Stimulated activated CD8-positive, alpha-beta memory T cell treated with anti-CD3 and anti-CD28 coated beads, Interleukin-12 subunit alpha, Interleukin-12 subunit beta, amount 100 ng/mL, for 4 hours (primary cell): ENCODE measurements at places on chromosomes 4 and X.

- DNase-seq = no peak
Measured at GRCh38 chr4:98802770-98803198, 126.1 kb downstream of the EIF4E start.

DNA sequence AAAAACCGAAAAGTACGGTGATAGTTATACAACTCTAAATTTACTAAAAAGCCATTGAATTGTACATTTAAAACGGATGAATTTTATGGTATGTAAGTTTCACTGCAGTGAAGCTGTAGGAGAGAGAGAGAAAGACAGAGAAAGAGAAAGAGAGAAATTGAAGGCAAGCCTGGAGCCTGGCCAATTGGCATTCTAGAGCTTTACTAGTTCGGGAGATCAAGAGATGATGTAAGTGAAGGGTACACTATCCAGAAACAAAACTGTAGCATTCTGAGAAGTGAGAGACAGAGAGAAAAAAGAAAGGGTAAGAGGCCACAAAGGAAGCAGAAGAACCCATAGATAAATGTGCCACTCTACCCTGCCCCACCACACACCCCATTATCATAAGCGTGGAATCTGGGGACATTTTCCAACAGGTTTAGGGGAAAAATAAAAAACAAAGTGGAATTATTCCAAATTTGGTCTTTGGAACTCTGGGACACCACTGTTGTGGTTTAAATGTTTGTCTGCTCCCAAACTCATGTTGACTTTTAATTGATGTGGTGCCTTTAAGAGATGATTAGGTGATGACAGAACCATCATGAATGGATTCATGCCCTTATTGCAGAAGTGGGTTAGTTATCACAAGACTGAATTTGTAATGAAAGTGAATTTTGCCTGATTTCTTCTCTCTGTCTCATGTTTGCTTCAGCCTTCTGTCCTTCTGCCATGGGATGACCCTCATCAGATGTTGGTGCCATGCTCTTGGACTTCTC lies 123.0 kb upstream of the PLS3 start:
- no peak for DNase-seq

- no peak for DNase-seq
Measured at GRCh38 chrX:119763181-119763580, 4.8 kb downstream of the SOWAHD start.

DNA sequence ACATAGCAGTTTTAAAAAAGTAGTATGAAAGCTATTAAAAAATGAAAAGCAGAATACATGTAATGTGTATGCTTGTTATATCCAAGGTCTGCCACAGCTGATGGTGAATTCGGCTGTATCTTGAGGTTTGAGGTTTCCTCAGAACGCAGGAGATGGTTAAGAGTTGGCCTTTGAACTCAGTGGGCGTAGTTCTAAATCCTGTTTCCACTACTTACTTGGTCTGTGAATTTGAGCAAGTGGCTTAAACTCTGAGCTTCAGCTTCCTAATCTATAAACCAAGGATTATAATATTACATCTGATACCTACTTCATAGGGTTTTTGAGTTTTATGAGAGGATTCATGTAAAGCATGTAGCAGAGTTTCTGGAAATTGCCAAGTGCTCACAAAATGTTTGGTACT lies 125.2 kb downstream of the STIM2 start:
- DNase-seq = no peak

GRCh38 chr4:102431608-102431961 lies 69.6 kb upstream of the NFKB1 start:
- no peak for DNase-seq

DNA sequence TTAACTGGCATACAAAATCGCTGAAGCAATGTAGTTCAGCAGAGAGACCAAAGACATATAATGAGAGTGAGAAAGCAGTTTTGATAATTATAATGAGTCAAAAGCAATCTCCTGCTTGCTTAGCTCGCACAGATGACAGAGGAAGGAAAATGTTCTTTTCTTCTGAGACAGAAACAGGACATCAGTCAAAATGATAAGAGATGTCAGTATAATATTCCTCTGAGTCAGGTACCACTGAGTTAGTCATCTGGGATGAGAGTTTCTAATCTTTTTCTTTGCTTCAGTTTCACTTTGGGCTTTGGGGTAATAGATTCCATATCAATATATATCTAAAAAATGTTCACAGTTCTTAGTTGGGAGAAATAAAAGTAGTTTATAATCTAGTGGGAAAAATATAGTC lies 387.2 kb downstream of the PCDH7 start:
- DNase-seq = no peak
